ENCODE measurements at places on chromosomes 4 and X.

- no peaks in the 10 kb centered on the region for H3K27me3 ChIP-seq
- H3K4me3 ChIP-seq = no peak overlapping the region
- DNase-seq = no peak
- H3K4me1 ChIP-seq = no peaks in the 10 kb centered on the region
- no peak overlapping the region for H3K27ac ChIP-seq
Observed at GRCh38 chrX:42195506-42195905, 272.2 kb upstream of the CASK start.

- peaks cover 39% of the 10 kb centered on the region for H3K4me1 ChIP-seq
- H3K36me3 ChIP-seq = no peaks in the 10 kb centered on the region
Observed at GRCh38 chr4:140247237-140247636, 93.3 kb upstream of the MAML3 start.

DNA sequence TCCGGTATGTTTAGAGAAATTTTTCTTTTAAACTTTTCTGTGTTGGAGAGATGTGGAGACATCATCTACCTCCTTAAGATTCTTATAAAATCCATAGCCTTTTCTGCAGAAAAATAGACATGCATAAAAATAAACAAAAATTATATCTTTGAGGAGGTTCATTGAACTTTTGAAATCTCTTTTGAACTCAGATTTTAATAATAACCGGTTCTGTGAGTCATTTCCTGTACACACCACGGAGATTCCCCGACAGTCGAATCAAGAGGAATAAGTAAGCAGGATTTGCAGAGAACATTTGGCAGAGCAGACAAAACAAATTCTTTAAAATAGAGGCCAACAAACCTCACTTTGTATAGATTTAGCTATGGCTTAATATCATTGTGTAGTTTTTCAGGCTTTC, 918.7 kb upstream of the POU3F4 start:
- H3K27ac ChIP-seq = no peak overlapping the region
- no peaks in the 10 kb centered on the region for H3K36me3 ChIP-seq
- no peak overlapping the region for H3K4me3 ChIP-seq
- no peak for DNase-seq
- no peaks in the 10 kb centered on the region for H3K4me1 ChIP-seq
- H3K27me3 ChIP-seq = no peaks in the 10 kb centered on the region

DNA sequence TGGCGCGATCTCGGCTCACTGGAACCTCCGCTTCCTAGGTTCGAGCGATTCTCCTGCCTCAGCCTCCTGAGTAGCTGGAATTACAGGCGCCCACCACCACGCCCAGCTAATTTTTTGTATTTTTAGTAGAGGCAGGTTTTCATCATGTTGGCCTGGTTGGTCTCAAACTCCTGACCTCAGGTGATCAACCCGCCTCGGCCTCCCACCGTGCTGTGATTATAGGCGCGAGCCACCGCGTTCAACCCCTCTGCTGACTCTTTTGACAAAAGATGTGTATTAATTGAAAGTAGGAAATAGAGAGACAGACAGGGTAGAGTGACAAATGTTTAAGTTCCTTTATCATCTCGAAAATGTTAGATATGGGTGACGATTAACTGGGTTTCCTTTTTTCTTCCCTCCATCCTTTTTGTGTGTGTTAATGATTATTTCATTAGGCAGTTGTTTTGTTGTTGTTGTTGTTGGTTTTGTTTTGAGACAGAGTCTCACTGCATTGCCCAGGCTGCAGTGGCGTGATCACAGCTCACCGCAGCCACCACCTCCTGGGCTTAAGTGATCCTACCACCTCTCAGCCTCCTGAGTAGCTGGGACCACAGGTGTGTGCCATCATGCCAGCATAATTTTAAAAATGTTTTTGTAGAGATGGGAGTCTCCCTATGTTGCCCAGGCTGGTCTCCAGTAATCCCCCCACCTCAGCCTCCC, 79.5 kb downstream of the KDM6A start:
- peaks cover 6% of the 10 kb centered on the region for H3K4me1 ChIP-seq
- H3K27me3 ChIP-seq = no peaks in the 10 kb centered on the region
- DNase-seq = no peak
- no peak overlapping the region for H3K27ac ChIP-seq
- no peak overlapping the region for H3K4me3 ChIP-seq
- no peaks in the 10 kb centered on the region for H3K36me3 ChIP-seq

- no peak for DNase-seq
- H3K27ac ChIP-seq = no peak overlapping the region
- H3K36me3 ChIP-seq = peaks cover 28% of the 10 kb centered on the region
- peaks cover 23% of the 10 kb centered on the region for H3K4me1 ChIP-seq
Observed at GRCh38 chr4:139528377-139529005, 27.5 kb downstream of the SETD7 start.

GRCh38 chr4:107035819-107036583, at the start of gene DKK2:
Gene DKK2, minus strand, starts transcription at chr4:107036313. Its CDS starts 722 bp downstream, at chr4:107035591.
- H3K36me3 ChIP-seq = no peaks in the 10 kb centered on the region
- no peak within 1 kb of the TSS for H3K27ac ChIP-seq
- no peak for DNase-seq
- peak within 1 kb of the TSS; percentile 80 for H3K4me3 ChIP-seq
- H3K4me1 ChIP-seq = peaks cover 27% of the 10 kb centered on the region
- peaks cover 65% of the 10 kb centered on the region for H3K27me3 ChIP-seq

GRCh38 chr4:114417214-114417613, 181.4 kb upstream of the UGT8 start:
- H3K36me3 ChIP-seq = no peaks in the 10 kb centered on the region
- no peaks in the 10 kb centered on the region for H3K4me1 ChIP-seq
- H3K4me3 ChIP-seq = no peak overlapping the region
- DNase-seq = no peak
- no peaks in the 10 kb centered on the region for H3K27me3 ChIP-seq
- H3K27ac ChIP-seq = no peak overlapping the region

DNA sequence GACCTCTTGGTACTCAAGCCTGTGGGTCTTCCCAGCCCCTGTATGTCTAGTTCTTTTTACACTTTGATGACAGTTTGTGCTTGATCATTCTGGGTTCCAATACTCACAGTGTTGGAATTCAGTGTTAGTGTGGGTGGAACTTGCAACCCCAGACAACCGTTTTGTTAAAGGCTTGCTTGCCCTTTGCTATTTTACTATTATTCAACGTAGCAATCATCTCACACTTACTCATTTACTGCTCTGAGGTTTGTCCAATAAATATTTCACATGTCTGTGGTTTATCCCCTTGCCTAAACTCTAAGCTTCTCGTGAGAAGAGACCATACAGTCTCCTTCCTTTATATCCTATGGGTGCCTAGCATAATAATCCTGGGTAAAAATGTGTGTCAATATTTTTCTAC, 15.3 kb downstream of the CCNG2 start:
- peaks cover 5% of the 10 kb centered on the region for H3K4me1 ChIP-seq
- H3K36me3 ChIP-seq = peaks cover 31% of the 10 kb centered on the region
- peaks cover 8% of the 10 kb centered on the region for H3K27me3 ChIP-seq
- DNase-seq = no peak
- H3K4me3 ChIP-seq = no peak overlapping the region

GRCh38 chr4:66055999-66056398, 385.7 kb upstream of the EPHA5 start:
- no peak for DNase-seq
- no peak overlapping the region for H3K4me3 ChIP-seq
- H3K27ac ChIP-seq = no peak overlapping the region
- H3K36me3 ChIP-seq = no peaks in the 10 kb centered on the region

DNA sequence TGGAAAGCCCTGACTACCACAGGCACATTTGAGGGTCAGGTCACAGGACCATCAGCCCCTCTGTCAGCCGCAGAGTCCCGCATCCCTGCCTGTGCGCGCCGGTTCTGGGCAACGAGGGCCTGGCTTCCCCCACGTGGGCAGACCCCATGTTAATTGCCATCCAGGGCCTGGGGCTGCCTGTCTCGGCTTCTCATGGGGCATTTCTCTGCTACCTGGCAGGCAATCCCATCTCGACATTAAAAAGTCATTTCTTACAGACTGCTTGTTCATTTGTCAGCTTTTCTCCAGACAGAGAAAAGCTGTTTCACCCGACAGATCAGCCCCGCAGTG, 45.6 kb upstream of the SORCS2 start:
- DNase-seq = no peak
- H3K27me3 ChIP-seq = no peaks in the 10 kb centered on the region
- no peaks in the 10 kb centered on the region for H3K4me1 ChIP-seq
- H3K27ac ChIP-seq = no peak overlapping the region
- H3K36me3 ChIP-seq = no peaks in the 10 kb centered on the region

DNA sequence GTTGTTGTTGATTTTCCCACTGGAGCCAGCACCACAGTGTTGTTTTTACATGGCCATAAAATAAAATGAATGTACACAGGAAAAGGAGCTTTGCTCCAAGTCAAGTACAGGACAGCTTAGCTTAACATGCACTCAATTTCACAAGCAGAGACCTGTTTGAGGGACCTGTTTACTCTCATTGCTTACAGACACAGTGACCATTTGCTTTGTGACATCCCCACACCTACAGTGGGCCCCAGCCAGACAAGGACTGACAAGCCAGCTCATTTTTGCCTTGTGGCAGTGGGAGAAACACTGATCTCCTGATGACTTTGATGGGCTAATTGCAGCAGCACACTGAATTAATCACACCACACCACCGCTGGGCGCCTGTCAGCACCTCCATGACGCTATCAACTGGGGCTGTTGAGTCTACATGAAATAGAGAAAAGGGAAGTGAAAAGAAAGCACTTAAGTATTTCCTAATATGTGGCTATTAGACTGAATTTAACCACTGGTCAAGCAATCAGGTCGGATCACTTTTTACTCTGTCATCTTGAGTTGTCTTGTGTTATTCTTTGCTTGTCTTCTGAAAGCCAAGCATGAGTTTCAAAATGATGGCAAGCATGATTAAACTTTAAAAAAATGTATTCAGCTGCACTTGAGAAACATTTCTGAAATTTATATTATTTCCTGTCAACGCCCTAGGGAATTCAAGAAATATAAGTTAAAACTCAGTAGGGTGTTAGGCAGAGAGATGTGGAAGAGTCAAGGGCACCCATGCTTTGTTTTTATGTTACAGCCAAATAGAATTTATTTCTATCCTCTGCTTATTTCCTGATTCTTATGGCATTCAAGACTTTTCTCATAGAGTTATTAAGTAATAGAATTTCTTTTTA, 557.7 kb downstream of the RAB28 start:
- no peak overlapping the region for H3K4me3 ChIP-seq
- H3K4me1 ChIP-seq = no peaks in the 10 kb centered on the region
- DNase-seq = no peak
- no peaks in the 10 kb centered on the region for H3K27me3 ChIP-seq
- H3K36me3 ChIP-seq = no peaks in the 10 kb centered on the region

DNA sequence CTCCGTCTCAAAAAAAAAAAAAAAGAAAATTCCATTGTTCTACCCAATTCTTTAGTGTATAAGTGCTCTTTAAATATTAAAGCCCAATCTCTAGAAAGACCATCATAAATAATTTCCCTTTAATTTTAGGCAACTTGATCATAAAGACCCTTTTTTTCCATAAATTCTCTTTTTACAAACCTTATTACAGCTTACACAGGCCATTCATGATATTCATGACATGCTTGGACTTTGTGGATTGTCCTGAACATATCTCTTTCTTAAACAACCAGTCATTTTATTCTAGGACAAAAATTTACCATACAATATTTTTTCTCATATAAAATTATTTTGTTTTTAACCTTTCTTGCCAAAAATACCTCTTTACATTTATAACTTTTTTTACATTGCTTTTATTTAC, 30.5 kb downstream of the TLR8 start:
- H3K36me3 ChIP-seq = no peaks in the 10 kb centered on the region
- no peaks in the 10 kb centered on the region for H3K27me3 ChIP-seq
- no peak for DNase-seq
- H3K27ac ChIP-seq = no peak overlapping the region

GRCh38 chrX:1493877-1494510, 41.3 kb upstream of the ASMTL start:
- peaks cover 43% of the 10 kb centered on the region for H3K36me3 ChIP-seq
- H3K27ac ChIP-seq = peak overlapping the region; percentile 73

GRCh38 chr4:186298031-186298647, 32.1 kb downstream of the F11 start:
- H3K4me3 ChIP-seq = no peak overlapping the region
- no peak overlapping the region for H3K27ac ChIP-seq
- H3K4me1 ChIP-seq = peaks cover 1% of the 10 kb centered on the region
- no peaks in the 10 kb centered on the region for H3K36me3 ChIP-seq
- DNase-seq = no peak
- peaks cover 6% of the 10 kb centered on the region for H3K27me3 ChIP-seq

DNA sequence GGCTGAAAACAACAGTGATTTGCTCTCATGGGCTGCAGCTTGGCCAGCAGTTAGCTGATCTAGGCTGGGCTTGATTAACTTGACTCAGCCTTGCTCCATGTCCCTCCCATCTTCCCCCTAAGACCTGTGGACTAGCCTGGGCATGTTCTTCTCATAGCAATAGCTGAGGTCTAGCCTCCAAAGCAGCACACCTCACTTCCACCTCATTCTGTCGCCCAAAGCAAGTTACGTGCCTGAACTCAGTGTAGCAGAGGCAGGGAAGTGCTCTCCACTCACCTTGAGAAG, 62.2 kb downstream of the EVC start:
- no peak overlapping the region for H3K27ac ChIP-seq
- no peaks in the 10 kb centered on the region for H3K4me1 ChIP-seq
- H3K27me3 ChIP-seq = no peaks in the 10 kb centered on the region

DNA sequence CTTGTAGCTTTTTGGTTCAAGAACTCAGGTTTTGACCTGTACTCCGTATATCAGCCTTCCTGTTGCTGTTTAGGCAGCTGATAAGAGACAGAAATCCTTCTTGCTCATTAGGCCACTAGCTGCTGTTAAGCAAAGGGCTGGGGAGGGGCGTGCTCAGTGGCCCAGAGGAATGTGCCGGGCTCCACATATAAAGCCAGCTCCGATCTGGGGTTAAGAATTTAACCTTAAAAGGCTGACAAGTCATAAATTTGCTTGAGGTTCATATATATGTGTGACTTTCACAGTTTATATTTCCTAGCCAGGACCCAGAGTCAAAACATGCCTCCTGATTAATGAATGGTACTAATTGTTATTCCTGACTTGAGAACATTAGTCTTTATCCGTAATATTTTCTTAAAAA, 15.3 kb downstream of the GPC3 start:
- no peaks in the 10 kb centered on the region for H3K4me1 ChIP-seq
- no peak overlapping the region for H3K4me3 ChIP-seq
- no peak overlapping the region for H3K27ac ChIP-seq
- H3K36me3 ChIP-seq = no peaks in the 10 kb centered on the region
- DNase-seq = no peak
- peaks cover 13% of the 10 kb centered on the region for H3K27me3 ChIP-seq

- peaks cover 47% of the 10 kb centered on the region for H3K27me3 ChIP-seq
- no peak overlapping the region for H3K27ac ChIP-seq
- DNase-seq = no peak
- peak overlapping the region; percentile 48 for H3K4me3 ChIP-seq
- no peaks in the 10 kb centered on the region for H3K36me3 ChIP-seq
Observed at GRCh38 chr4:90128961-90129495, 1.8 kb downstream of the CCSER1 start.

DNA sequence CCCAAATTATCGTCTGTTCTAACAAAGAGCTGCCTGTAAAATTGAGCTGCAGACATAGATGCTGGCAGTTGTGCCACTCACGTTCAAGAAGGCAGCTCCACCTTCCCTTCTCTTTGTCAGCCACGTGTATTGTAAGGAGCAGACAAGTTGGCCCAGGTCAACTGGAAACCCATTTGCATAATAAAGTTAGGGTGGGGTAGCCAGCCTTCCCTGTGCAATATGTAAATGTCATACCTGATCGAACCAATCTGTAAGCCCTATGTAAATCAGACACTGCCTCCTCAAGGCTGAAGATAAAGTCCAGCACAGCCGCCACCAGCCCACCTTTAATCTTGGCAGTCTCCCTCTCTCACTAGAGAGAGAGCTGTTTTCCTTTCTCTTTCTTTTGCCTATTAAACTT, 117.2 kb downstream of the TMEM144 start:
- H3K4me3 ChIP-seq = no peak overlapping the region
- no peak for DNase-seq
- H3K27ac ChIP-seq = no peak overlapping the region
- no peaks in the 10 kb centered on the region for H3K36me3 ChIP-seq
- no peaks in the 10 kb centered on the region for H3K4me1 ChIP-seq
